ENCODE measurements at places on chromosomes 5 and 9. TPM values are rescaled to one million over a fixed set of nuclear protein-coding genes. Genes with fewer than 3 reads are reported as not detected.

The NTRK2 gene
- total RNA-seq = 0.05 TPM

The RASGEF1C gene
- total RNA-seq = not detected

The GABRG2 gene
- total RNA-seq = not detected

The PAEP gene
- not detected for total RNA-seq

The LTC4S gene
- 0.85 TPM for total RNA-seq
